ENCODE measurements at places on chromosomes 11 and 22. TPM values are rescaled to one million over a fixed set of nuclear protein-coding genes. Genes with fewer than 3 reads are reported as not detected.

Gene TRPC6
- 4.8 TPM for total RNA-seq

GRCh38 chr11:12086271-12087074 lies 23.9 kb upstream of the MICAL2 start:
- DNase-seq: peak; percentile 95

DNA sequence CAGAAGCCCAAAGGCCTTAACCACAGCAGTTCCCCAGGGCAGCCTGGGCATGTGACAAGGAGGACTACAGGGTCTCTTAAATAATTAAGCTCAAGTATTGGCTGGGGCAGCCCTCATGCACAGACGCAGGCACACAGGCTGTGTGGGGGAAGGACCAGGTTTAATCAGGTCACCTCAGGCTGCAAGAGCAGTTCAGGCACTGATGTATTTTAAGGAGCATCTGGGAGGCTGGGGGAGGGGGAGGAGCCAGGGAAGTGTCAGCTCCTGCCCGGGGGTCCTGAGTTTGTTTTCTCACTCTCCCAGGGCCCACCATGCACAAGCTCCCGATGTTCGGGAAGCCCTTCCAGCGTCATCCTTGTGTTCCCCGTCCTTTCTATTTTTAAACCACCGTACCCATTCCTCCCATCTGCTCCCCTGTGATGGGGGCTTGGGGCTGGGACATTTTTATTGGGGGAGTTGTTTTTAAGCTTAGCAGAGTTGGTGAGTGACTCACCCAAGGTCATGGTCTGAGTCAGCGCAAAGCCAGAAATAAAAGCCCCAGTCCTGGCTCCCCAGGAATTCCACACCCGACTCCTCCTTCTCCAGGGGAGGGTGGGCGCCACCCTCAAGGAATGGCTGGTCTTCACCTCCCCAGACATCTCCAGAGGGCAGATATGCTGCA lies 2.4 kb downstream of the CSDC2 start:
- peak; percentile 86 for DNase-seq

Gene MUC5AC
- 0.11 TPM for total RNA-seq

DNA sequence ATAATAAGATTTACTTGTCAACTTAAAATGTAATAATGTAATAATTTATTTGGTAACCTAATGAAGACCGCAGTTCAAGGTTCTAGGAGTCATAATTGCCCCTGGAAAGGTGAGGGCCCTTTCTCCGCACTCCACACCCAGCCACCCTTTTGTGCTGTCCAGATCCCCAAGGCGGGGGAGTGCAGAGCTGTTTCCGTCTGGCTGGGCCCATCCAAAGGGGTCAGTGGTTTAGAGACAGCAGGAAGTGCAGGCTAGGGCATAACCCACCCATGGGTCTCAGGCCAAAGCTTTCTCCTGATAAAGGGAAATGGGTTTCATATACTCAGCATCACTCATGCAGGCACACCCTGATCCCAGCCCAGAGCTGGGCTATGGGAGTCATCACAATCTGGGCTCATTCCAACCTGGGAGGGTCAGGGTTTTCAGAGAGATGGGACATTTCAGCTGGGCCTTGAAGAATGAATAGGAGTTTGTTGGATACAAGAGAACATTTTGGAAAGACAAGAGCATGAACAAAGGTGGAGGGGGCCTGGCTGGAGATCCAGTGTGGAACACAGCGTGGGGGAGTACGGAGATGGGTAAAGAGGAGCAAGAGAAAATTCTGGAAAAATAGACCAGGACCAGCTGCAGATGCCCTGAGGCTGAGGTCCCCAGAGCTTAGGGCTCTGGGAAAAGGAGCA lies 432.2 kb downstream of the TBC1D22A start:
- DNase-seq: peak; percentile 50

DNA sequence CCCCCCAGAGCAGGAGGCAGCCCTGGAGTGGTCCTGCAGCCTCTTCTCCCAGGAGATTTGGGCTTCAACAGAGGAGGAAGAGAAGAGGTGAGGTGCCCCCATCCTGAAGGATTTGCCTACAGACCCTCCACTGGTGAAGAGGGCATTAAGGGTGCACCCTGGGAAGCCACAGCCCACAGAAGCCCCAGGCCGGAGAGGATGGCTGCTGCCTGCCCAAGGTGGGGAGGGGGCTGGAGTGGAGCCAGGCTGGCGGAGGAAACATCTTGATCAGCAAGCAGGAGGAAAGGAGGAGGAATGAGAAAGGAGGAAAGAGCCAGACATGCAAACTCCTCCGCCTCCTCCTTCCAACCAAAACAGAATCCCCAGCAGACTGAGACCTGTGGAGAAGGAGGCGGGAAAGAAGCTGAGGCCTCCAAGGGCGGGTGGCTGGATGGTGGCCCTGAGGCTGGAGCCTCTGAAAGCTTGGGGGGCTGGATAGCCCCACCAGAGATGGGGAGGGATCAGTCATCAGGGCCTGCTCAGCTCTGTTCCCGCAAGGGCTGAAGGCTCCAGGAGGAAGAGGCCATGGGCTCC lies 31.3 kb downstream of the ARRB1 start:
- no peak for DNase-seq

Gene PDGFB
- total RNA-seq: 8.9 TPM

- no peak for DNase-seq
Observed at GRCh38 chr11:10602945-10603344, 34.5 kb upstream of the LYVE1 start.

GRCh38 chr11:14058061-14058460 lies 95.5 kb downstream of the SPON1 start:
- DNase-seq: no peak

- DNase-seq: no peak
Observed at GRCh38 chr11:36053281-36053680, 109.4 kb downstream of the LDLRAD3 start.

- peak; percentile 93 for DNase-seq
Observed at GRCh38 chr11:76782531-76783293, 444 bp upstream of the TSKU start.

Gene IFITM10
- total RNA-seq: 2.9 TPM

- DNase-seq: no peak
Observed at GRCh38 chr11:71322861-71323582, 70.6 kb upstream of the SHANK2 start.

Gene EIF1AD
- total RNA-seq: 15.6 TPM

Gene CABP7
- total RNA-seq: not detected

DNA sequence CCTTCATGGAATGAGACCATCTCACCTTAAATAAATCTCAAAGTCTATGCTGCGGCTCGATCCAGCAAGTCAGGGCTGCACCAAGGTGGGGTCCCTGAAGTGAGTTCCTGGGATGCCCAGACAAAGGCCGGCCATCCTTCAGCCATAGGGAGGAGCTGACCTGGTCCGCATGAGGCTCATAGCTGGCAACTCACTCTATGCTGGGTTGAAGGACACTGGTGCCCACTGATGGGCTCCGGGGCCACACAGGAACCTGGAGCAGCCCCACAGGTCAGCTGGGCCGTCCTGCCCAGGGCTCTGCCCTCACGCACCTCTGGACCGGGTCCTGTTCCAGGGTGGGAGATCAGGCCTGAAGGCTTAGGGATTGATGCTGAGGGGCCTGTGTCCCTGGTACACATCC lies 1339.3 kb downstream of the TBC1D22A start:
- DNase-seq: no peak

DNA sequence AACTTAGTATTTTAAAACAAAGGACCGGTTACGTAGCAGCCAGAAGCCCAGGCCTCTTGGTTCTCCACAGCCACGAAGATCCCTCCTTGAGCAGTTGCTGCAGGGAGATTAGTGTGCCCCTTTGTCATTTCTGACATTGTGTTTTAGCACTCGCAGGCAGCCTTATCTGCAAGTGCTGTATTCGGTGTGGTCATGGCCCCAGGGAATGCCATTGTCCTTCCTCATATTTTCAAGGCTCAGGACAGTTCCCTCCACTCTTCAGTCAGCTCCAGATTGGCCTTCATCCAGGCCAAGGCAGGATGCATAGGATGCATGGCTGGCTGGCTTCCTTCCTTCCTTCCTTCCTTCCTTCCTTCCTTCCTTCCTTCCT lies 88.5 kb downstream of the ZBTB16 start:
- no peak for DNase-seq

- DNase-seq: no peak
Observed at GRCh38 chr11:116506263-116506825, 266.4 kb downstream of the BUD13 start.

Gene PLEKHA7
- 9.5 TPM for total RNA-seq

DNA sequence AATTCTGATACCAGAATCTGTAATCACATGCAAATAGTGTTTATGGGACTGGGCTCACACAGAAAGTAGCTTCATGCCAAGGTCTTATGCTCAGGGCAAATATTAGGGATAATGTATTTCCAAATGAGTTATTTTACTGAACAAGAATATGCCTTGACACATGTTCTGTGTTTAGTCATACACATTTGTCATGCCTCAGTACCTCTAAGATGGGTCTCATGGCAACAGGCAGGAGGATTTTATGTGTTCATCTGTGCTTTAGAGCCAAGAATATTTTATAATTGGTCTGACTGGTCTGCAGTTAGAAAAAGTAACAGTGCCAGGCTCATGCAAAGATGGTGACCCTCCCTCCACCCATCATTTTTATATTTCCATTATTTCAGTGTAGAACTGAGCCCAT lies 49.1 kb downstream of the JAM3 start:
- no peak for DNase-seq

GRCh38 chr22:25176799-25177198 lies 22.9 kb upstream of the CRYBB3 start:
- DNase-seq: no peak

Gene DUSP8
- 27.0 TPM for total RNA-seq

- peak; percentile 92 for DNase-seq
Observed at GRCh38 chr11:73257342-73258103, 14.6 kb upstream of the P2RY6 start.

GRCh38 chr11:43021466-43021865 lies 290.3 kb upstream of the API5 start:
- no peak for DNase-seq

- no peak for DNase-seq
Observed at GRCh38 chr11:70423523-70424505, 25.5 kb downstream of the CTTN start.

- DNase-seq: no peak
Observed at GRCh38 chr11:3046641-3047040, 10.6 kb downstream of the CARS1 start.

DNA sequence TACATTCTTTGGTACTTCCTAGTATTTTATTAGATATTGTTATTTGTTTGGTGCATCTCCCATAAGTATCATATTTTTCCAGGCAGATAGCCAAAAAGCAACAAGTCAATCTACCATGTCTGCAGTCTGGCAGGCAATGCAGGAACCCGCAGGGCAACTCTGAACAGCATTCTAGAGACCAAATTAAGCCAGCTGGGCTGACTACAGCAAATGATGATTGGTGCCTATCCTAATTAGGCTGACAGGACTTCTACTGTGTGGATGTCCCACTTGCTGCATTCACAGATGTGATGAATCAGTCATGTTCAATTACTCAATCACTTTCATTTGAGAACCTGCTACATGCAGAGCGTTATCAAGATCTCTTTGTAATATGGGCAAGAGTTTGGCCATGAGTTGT lies 40.3 kb upstream of the AMOTL1 start:
- no peak for DNase-seq

DNA sequence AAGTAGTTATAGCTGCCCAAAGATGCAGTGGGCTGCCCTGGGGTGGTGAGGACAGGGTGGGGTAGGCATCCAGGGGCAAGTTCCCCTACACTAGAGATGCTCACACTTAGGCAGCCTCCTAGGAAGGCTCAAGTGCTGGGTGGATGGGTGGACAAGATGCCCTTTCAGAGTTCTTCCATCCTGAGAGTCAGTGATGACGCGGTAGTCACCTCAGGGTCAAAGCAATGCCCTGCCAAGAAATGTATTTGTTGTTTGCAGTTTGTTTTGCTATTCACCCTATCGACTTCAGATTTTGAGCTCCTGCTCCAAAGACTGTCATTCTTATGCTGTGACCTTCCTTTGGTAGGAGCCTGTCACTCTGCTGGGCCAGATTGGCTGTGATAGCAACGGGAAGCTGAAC lies 18.9 kb downstream of the POLA2 start:
- DNase-seq: no peak

DNA sequence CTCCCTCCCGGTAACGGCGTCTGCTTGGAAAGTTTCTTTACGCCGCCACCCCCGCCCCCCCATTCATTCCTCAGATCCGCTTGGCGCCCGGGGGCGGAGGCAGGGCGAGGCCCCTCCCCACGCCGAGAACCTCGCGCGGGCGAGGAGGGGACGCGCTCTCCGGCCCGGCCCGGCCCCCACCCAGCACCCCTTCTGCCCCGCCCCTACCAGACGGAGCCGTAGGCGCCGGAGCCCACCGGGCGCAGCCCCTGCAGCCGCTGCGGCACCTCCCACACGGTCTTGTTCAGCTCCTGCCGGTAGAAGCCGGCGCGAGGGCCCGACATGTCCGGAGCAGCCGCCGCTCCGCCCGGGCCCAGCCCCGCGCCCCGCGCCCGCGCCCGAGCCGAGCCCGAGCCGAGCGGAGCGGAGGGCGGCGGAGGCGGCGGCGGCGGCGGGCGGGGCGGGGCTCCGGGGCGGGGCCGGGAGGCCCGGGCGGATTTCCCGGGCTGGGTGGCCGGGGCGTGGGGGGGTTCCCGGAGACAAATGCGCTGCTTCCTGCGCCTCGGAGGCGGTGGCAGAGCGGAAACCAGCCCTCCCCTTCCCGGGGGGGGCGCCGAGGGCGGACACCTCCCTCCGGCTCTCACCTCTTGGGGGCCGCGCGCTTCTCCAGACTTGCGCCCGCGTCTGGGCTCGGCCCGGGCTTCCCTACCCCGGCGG lies at the start of gene MAPK11:
MAPK11 (minus strand) TSS at position 411 of the 696 bp plus-strand sequence; CDS start at position 323, 88 bp downstream.
- DNase-seq: no peak

GRCh38 chr11:128520888-128521681 lies 66.3 kb downstream of the ETS1 start:
- no peak for DNase-seq

Gene LINC01488
- total RNA-seq: not detected

DNA sequence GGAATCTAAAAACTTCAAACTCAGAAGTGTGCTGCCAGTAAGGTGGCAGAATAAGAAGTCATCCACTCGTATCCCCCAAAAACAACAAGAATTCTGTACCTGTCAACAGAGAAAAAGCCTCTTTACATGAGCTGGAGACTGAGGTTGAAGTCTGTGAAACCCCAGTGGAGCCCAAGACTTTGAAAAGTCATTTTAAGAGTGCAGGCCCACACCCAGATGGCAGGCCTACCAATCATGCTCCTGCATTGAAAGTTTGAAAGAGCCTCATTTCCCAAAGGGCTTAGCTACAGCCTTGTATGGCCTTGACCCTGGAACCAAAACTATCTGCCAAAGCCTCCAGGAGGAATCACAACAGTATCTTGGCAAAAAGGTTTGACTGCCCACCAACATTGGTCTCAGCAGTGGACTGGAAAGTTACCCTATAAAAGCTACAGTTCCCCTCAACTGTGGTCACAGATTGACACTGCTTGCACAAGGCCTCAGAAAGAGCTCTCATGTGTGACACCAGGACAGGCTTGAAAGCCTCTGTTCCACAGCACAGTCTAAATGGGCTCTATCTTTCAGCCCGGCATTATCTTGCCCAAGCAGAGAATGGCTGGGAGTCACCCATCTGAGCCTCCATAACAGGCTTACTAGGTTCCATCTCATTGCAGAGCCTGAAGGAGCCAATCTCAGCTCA lies 47.7 kb downstream of the SLC22A9 start:
- no peak for DNase-seq
